Hair follicle dermal papilla cell (primary cell): ENCODE measurements at places on chromosomes 2 and 18. TPM values are rescaled to one million over a fixed set of nuclear protein-coding genes. Genes with fewer than 3 reads are reported as not detected.

The GPN1 gene
- total RNA-seq = 26.1 and 27.6 TPM in 2 replicates

The ERICH2 gene
- not detected in 2 replicates for total RNA-seq

The HOXD3 gene
- total RNA-seq = 19.2 and 22.4 TPM in 2 replicates

The TXNDC9 gene
- 56.0 and 63.4 TPM in 2 replicates for total RNA-seq

The EMX1 gene
- not detected in 2 replicates for total RNA-seq

The SERPINB5 gene
- total RNA-seq = 0.65 and 1.1 TPM in 2 replicates

The PDCD1 gene
- not detected in 2 replicates for total RNA-seq

The POTEC gene
- total RNA-seq = under 0.01 TPM in 1 of 2 replicates, not detected in the other

The CERS6 gene
- 19.0 and 21.0 TPM in 2 replicates for total RNA-seq

The HOXD13 gene
- not detected in 2 replicates for total RNA-seq

The TMEM198 gene
- total RNA-seq = 1.1 and 2.1 TPM in 2 replicates

The RNMT gene
- total RNA-seq = 26.6 and 31.3 TPM in 2 replicates

The IL1RL1 gene
- 0.65 and 1.3 TPM in 2 replicates for total RNA-seq

The GREB1 gene
- 0.12 and 0.65 TPM in 2 replicates for total RNA-seq

The HADHB gene
- 102 and 103 TPM in 2 replicates for total RNA-seq

The MREG gene
- total RNA-seq = 7.5 and 10.1 TPM in 2 replicates
